ENCODE measurements at places on chromosomes 3 and 15.

DNA sequence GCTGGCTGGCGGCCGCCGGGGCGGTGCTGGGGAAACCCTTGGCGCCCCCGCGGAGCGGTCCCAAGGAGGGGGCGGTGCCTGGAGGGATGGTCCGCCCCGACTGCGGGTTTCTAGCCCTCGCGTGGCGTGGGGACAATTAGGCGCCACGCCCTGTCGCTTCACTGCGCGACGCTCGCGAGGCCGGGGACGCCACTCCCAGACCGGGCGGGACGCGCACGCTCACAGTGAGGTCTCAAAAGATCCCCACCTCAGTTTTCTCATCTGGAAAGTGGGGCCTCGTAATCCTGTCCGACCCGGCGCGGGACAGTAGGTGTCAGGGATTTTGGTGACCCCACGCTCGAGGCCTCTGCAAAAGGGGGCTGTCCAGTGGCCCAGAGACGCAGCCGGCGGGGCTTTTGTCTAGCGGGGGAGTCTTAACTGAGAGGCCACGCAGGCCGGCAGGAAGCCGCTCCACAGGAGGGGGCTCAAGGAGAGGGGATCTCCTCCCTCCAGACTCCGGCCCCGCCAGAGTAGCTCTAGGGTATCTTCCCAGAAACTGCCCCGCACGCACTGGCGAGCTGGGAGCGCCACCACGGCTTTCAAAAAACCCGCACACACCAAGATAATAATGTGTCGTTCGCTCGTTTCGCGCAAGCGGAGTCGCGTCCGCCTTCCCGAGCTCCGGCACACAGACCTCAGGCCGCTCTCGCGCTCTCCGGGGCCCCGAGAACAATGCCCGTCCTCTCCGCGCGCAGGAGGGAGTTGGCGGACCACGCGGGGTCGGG, 710 bp upstream of the CLK3 start:
- peak; percentile 81 for DNase-seq

DNA sequence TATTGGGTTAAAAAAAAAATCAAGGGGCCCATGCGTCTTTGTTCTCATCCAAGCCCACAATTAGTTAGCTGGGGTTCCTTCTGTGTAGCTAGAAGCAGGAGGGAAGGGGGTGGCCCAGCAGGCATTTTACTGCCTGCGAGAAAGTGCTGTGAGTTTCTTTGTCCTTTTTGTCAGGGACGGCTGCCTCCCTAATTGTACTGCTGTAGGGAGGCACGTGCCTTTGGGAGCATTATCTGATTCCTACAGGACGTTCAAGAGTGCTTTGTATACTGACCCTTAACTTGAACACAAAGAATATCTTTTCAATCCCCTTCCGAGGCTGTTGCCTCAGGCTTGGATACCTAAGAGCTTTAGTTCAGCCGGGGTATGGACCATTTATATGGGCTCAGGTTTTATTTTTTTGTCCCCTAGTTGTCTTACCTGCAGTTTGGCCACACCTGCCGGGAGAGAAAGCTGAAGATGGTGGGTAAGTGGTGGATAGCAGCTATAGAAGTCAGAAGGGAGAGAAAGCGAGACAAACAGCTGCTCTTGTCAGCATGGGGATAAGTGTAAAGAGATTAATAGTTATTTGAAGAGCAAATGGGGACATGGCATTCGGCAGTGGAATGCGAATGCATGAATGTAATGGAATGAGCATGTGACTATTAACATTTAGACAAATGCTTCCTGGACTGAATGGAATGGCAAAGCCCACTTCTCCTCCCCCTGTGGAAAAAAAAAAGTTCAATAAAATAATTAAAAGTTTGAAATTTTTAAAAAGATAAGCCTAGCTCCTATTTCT, 175.2 kb downstream of the TP63 start:
- DNase-seq = no peak

DNA sequence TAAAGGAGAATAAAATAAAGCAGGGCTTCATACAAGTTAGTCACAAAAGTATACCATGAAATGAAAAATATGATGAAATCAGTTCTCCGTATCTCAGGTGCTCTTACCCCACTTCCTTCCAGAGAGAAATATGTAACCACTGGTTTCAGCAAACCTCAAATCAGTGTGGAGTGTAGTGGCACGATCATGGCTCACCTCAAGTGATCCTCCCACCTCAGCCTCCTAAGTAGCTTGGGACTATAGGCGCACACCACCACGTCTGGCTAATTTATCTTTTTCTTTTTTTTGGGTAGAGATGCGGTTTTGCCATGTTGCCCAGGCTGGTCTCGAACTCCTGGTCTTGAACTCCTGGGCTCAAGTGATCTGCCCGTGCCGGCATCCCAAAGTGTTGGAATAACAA, 24.2 kb downstream of the DENND4A start:
- no peak for DNase-seq

GRCh38 chr3:42961633-42962032, 17.5 kb upstream of the GASK1A start:
- DNase-seq = no peak

DNA sequence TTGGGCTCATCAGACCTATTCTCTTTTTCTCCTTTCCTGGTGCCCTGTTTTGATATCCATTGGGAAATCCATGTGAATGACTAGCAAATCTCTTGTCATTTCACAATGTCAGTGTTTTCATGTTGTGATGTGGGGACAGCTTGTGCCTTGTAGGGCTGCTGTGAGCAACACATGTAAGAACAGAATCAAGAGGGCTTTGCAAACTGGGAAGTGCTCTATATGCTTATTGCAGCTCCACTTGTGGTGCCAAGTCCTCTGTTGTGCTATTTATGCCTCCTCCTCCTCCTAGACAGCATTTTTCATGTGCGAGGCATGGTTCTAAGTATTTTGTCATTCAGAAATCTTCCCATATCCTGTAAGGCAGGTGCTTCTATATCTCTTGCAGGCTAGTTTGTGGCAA, 56.4 kb downstream of the ZNF621 start:
- no peak for DNase-seq

DNA sequence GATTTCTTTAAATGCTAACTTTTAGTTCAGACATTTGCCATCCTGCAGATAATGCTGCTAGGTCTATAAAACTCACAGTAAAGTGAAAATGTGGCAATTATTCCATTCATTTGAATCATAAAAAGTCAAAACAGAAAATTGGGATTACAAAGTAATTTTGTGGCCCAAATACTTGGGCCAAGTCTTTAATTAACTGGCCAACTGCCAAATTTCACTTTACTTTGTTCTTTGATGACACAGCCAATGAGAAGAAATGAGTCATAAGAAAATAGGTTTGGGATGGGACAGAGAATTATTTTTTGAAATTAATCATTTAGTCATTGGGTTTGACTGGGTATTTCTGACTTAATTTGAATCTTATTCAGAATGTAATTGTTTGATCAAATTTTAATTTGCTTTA, 89.8 kb upstream of the SLC2A2 start:
- DNase-seq = no peak
